CD8-positive, alpha-beta memory T cell (primary cell): ENCODE measurements at places on chromosomes 2 and 18. TPM values are rescaled to one million over a fixed set of nuclear protein-coding genes. Genes with fewer than 3 reads are reported as not detected.

The TRABD2A gene
- total RNA-seq, result 20.3 TPM

The C2orf66 gene
- not detected for total RNA-seq

The FEV gene
- total RNA-seq, result not detected

The TUBA3E gene
- total RNA-seq, result not detected

The ALLC gene
- total RNA-seq, result not detected
